ENCODE measurements at places on chromosomes 16 and 17. TPM values are rescaled to one million over a fixed set of nuclear protein-coding genes. Genes with fewer than 3 reads are reported as not detected.

Gene ABCC11
- not detected for total RNA-seq

Gene CLEC19A
- total RNA-seq: not detected

Gene MYCBPAP
- 0.58 TPM for total RNA-seq

Gene DOC2B
- total RNA-seq: 18.1 TPM

Gene MT1E
- total RNA-seq: 1,203 TPM

Gene EVPLL
- not detected for total RNA-seq

Gene FN3K
- 2.0 TPM for total RNA-seq

GRCh38 chr16:15542261-15542660, 100.7 kb downstream of the MARF1 start:
- no peak for DNase-seq

DNA sequence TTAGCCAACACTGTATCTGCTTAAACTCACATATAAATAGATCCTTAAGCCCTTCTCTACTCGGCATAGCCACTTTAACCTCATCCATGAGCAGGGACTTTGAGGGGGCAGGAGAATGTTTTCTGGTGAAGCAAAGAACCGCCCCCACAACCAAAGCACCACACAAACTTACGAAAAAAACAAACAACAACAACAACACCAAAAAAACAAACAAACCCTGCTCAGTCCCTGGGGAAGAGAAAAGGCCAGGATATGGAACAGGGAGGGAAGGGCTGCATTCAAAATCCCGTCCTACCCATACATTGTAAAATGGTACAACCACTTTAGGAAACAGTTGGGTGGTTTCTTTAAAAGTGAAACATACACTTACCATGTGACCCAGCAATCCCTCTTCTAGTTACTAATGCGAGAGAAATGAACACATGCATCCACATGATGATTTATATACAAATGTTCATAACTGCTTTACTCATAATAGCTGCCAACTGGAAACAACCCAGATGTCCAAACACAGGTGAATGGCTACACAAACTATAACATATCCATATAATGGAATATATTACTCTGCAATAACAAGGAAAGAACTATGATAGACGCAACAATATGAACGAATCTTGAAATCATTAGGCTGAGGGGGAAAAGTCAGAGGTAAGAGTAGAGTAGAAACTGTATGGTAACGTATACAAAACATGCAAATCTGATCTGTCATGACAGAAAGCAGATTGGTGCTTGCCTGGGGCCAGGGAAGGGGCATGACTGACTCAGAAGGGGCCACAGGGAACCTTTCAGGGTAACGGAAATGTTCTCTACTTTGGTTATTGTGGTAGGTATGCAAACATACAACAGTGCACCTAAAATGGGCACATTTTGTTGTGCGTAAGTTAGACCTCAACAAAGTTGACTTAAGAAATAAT, 37.7 kb upstream of the TOB1 start:
- DNase-seq: no peak

- DNase-seq: no peak
Observed at GRCh38 chr17:63156986-63157385, 191.0 kb downstream of the TANC2 start.

DNA sequence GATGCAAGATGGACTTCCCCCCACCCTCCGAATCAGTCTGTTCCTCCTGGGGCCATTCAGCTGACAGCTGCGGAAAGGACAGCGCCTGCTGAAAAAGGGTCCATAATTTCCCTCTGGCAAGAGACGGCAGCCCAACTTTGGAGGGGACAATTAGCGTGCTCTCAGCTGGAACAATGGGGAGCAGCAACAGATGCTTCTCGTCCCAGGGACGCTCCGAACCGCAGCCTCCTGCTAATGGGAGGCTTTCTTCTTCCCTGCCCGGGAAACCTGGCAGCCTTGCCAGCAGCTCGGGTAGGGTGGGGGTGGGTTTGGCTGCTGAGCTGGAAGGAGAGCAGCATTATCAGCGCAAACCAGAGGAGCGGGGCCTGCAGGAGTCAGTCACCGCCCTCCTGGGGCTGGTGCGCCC, 500.0 kb upstream of the SALL1 start:
- no peak for DNase-seq

- DNase-seq: peak; percentile 56
Observed at GRCh38 chr17:34709158-34709754, 129.9 kb downstream of the TMEM132E start.

DNA sequence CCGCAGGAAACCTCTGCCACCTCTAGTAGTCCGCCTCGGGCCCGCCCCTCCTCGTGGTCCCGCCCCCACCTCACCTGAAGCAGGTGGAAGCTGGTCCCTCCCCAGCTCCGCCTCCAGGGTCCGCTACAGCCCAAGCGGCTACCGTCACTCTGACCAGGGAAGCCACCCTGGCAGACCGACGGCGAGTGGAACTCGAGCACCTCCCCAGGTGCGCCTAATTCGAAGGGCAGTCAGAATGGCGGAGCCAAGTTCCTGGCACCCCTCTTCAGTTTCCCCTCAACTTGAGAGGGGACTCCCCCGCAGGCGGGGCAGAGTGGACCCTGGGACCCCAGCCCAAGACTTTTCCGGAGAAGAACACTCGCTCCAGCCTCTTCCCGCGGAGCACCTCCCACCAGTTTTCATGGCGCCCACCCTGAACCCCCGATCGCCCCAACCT, 507 bp downstream of the FHOD1 start:
- no peak for DNase-seq

GRCh38 chr16:80117556-80118130, 423.1 kb upstream of the DYNLRB2 start:
- no peak for DNase-seq

All from epithelial cell of proximal tubule (primary cell).